ENCODE measurements at places on chromosomes 11 and 22.

- no peak overlapping the region for H3K4me3 ChIP-seq
- no peaks in the 10 kb centered on the region for H3K4me1 ChIP-seq
- H3K27ac ChIP-seq = no peak overlapping the region
- no peaks in the 10 kb centered on the region for H3K36me3 ChIP-seq
These were observed 26.1 kb downstream of the BDNF start for GRCh38 chr11:27673979-27674663.

DNA sequence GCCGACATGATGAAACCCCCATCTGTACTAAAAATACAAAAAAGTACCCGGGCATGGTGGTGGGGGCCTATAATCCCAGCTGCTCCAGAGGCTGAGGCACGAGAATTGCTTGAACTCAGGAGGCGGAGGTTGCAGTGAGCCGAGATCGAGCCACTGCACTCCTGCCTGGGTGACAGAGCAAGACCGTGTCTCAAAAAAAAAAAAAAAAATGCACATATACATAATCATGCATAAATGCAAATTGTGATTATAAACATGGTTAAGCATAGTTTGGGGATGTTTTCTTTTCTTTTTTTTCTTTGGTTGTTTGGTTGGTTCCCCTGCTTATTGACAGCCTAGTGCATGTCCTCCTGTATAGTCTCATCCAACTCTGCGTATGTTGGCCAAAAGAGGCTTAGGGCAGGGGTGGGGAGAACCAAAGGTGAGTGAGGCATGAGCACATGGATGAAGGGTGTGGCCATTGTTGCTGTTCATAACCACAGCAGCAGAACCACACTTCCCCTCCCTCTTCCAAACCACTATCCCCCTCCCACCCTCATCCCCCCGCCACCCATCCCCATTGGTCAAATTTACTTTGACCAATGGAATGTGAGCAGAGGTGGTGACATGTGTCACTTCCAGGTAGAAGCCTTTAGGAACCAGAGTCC is 6.9 kb upstream of the VPS37C start:
- no peaks in the 10 kb centered on the region for H3K27me3 ChIP-seq
- H3K4me1 ChIP-seq = peaks cover 38% of the 10 kb centered on the region
- H3K27ac ChIP-seq = no peak overlapping the region

DNA sequence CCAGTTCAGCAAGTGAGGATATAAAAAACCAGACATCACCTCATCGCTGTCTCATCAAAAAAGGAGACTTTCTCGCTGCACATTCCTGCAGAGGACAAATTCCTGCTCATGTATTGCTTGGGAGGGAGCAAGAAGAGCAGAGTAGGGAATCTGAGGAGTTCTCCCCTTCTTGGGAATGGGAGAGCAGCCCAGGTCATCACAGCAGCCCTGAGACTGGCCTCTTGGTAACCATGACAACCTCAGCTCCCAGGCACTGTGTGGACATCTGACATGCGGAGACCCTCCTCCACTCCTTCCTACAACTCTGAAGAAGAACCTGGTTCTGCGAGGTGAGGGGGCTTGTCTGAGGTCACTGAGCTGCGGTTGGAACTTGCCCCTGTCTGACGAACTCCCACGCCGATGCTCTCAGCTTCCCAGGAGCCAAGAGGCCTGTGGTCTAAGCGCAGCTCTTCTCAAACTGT is 17.9 kb downstream of the RFPL1 start:
- H3K36me3 ChIP-seq = no peaks in the 10 kb centered on the region
- H3K27me3 ChIP-seq = no peaks in the 10 kb centered on the region
- no peak overlapping the region for H3K27ac ChIP-seq

DNA sequence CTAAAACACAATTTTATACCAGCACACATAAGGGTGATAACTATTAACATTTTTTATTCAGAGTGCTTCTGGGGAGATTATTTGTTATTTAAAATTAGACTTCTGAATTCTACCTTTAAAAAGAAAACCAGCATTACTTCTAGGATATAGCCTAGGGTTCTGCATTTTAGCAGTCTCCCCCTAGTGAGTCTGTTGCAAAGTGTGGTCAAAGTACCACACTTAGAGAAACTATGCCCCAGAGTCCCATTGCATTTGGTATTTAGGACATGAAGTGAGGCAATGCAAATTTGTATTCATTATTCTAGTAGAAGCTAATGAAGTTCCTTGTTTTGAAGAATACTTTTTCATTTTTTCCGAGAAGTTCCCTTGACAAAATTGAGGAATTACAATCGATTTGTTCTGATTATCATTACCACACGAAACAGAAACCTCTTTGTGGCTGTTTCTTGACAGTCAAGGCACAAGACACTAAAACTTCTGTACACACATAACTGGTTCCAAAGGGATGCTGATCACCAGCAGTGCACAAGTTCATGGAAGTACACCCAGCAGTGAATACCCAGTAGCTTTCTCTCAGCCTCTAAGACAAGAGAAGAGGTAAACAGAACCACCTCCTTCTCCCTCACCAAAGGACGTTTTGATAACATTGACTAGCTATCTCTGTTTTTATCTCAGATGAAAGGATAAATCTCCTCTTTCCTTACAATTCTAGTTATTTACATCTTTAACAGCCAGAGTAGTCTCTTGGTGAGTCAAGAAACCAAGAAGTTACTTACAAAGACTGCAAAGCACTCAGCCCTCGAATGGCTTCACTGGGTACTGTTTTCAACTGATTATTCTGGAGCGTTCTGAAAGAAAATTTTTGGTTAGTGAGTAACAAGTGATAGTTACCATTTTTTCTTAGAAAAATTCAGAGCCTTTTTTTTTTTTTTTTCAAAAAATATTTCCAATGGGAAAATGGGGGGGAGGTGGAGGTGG is 27.6 kb upstream of the CCDC34 start:
- H3K4me1 ChIP-seq = no peaks in the 10 kb centered on the region
- H3K27me3 ChIP-seq = no peaks in the 10 kb centered on the region
- no peaks in the 10 kb centered on the region for H3K36me3 ChIP-seq
- no peak for DNase-seq

DNA sequence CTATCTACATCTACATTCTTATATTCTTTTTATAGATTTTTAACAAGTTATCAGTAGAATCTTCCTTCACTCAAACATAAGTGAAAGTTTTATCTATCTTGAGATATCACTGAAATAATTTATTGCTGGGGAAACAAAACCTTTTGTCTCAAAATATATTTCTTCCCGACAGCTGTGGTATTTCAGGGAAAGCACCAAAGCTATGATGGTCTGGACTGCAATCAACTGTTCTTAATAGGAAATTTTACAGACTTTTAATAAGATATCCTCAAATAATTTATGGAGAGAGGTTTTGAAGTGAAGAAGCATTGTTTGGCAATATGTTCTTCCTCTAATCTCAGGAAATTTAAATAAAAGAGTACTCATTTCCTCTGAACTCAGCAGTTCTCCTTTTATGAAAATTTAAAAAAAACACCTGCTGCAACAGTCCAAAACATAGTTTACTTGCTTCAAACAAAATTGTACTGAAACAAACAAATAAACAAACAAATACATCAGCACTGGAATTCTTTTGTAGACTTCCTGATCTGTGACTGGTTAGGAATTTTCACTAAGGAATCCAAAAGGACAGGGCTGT is 33.9 kb upstream of the EIF3M start:
- H3K27me3 ChIP-seq = no peaks in the 10 kb centered on the region
- H3K4me3 ChIP-seq = no peak overlapping the region
- H3K4me1 ChIP-seq = peaks cover 2% of the 10 kb centered on the region
- H3K36me3 ChIP-seq = no peaks in the 10 kb centered on the region
- no peak overlapping the region for H3K27ac ChIP-seq

DNA sequence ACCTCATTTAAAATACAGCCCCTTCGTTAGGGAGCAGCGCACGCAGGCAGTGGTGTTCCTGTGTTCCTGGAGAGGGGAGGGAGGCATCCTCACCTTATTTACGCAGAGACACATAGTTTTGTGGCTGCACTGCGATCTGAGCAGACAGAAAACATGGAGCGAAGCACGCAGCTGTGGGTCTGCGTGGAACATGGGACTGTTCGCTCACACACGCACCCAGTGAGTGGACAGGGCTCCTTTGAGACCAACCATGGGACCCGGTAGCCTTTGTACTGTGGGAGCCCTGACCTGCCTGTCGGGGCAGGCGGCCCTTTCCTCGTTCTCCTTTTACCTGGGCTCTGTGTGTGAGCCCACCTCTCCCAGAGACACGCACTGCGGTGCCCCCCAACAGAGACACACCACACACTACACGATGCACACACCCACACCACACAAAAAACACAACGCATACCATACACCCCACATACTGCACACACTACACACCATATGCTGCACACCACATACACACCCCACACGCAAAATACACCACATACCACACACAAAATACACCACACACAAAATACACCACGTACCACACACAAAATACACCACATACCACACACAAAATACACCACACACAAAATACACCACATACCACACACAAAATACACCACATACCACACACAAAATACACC is 1245.7 kb downstream of the BRD1 start:
- no peak overlapping the region for H3K4me3 ChIP-seq
- peaks cover 5% of the 10 kb centered on the region for H3K27me3 ChIP-seq
- H3K4me1 ChIP-seq = no peaks in the 10 kb centered on the region

- H3K4me1 ChIP-seq = no peaks in the 10 kb centered on the region
- H3K36me3 ChIP-seq = no peaks in the 10 kb centered on the region
- no peak for DNase-seq
- peaks cover 18% of the 10 kb centered on the region for H3K27me3 ChIP-seq
These were observed 17.7 kb upstream of the NNMT start for GRCh38 chr11:114278342-114279065.

DNA sequence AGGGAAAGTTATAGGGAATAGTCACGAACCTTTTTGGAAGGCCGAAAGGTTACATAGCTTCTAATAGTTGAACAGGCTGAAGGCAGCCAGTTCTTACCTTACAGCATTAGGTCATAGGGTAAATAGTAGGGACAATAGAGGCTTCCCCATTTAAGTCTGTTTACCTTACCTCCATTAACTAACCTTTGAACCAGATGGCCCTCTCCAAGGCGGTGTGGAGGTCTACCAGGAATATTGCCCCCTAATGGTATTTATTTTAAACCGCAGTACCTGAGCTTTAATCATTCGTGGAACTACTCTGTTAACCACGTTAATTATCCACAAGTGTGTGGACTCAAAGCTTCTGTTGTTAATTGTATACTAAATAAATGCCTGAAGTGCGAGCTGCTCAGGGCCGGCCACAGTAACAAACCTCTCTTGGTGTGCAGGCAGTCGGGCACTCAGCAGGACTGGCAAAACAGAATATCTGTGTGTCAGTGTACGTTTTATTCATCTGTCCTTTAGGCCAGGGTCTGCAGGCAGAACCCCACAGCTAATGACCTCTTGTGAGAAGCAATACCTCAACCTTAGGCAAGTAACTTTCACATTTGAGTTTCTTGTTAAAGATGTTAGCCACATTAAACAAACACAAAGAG is 81.7 kb downstream of the PRCP start:
- H3K4me1 ChIP-seq = no peaks in the 10 kb centered on the region
- H3K27ac ChIP-seq = no peak overlapping the region
- H3K27me3 ChIP-seq = peaks cover 4% of the 10 kb centered on the region
- peaks cover 7% of the 10 kb centered on the region for H3K36me3 ChIP-seq
- no peak overlapping the region for H3K4me3 ChIP-seq
- DNase-seq = no peak

DNA sequence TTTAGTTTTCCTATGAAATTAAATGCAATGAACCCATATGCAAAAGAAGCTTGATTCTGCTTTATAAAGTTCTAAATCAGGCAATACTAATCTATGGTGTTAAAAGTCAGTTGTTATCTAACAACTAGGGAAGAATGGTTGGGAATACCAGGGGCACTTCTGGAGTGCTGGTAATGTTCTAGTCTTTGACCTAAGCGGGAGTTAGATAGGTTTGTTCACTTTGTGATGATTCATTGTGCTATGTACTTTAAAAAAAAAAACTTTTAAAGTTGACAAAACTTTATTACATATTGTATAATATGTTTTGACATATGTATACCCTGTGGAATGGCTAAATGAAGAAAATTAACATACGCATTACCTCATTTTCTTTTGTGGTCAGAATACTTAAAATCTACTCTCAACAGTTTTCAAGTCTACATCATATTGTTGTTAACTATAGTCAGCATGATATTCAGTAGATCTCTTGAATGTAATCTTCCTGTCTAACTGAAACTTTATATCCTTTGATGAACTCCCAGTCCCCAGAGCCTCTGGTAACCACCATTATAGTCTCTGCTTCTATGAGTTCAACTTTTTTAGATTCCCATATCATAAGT is 39.2 kb downstream of the BIRC2 start:
- no peak for DNase-seq
- H3K27me3 ChIP-seq = no peaks in the 10 kb centered on the region
- peaks cover 6% of the 10 kb centered on the region for H3K4me1 ChIP-seq
- no peak overlapping the region for H3K4me3 ChIP-seq

DNA sequence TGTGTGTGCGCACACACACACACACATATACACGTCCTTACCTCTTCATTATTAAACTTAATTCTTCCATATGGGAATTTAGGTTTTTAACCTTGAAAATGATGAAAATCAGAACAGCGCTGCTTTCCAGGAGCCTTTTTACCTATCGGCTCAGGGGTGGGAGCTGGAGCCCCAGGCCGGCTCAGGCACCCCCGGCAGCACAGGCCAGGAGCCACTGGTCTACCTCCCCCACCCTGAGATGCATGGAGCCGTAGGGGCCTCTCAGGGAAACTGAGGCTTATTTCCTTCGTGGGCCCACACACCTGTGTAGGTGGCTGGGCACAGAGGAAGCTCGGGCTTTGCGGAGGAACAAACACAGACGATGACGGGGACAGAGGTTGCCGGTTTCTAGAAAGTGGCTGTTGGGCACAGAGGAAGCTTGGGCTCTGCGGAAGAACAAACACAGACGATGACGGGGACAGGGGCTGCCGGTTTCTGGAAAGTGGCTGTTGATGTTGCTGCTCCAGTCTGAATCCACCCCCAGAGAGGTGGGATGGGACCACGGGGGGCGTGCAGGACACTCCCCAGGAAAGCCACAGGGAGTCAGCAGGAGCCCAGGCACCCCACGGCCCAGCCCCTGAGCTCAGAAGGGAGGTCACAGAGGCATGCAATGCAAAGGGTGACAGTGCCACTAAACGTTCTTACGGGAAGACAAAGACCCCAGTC is 149.4 kb downstream of the BRD1 start:
- peaks cover 10% of the 10 kb centered on the region for H3K27me3 ChIP-seq
- H3K4me1 ChIP-seq = no peaks in the 10 kb centered on the region
- DNase-seq = no peak
- H3K36me3 ChIP-seq = no peaks in the 10 kb centered on the region
- no peak overlapping the region for H3K4me3 ChIP-seq

GRCh38 chr11:64146036-64146955 is 19.6 kb downstream of the MACROD1 start:
- DNase-seq = peak; percentile 63
- H3K27ac ChIP-seq = no peak overlapping the region
- H3K4me1 ChIP-seq = peaks cover 18% of the 10 kb centered on the region
- no peak overlapping the region for H3K4me3 ChIP-seq

DNA sequence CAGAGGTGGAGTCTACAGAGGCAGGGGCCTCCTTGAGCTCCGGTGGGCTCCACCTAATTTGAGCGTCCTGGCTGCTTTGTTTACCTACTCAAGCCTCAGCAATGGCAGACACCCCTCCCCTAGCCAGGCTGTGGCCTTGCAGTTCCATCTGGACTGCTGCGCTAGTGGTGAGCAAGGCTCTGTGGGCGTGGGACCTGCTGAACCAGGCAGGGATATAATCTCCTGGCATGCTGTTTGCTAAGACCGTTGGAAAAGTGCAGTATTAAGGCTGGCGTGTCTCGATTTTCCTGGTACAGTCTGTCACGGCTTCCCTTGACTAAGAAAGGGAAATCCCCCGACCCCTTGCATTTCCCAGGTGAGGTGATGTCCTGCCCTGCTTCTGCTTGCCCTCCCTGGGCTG is 77.7 kb downstream of the GDPD4 start:
- peaks cover 25% of the 10 kb centered on the region for H3K27me3 ChIP-seq
- H3K4me3 ChIP-seq = no peak overlapping the region
- H3K36me3 ChIP-seq = no peaks in the 10 kb centered on the region
- DNase-seq = no peak
- no peaks in the 10 kb centered on the region for H3K4me1 ChIP-seq

Data from memory B cell (primary cell).